ENCODE measurements at places on chromosomes 5 and 9. TPM values are rescaled to one million over a fixed set of nuclear protein-coding genes. Genes with fewer than 3 reads are reported as not detected.

SHROOM1 gene
- total RNA-seq: 0.89 TPM

DNA sequence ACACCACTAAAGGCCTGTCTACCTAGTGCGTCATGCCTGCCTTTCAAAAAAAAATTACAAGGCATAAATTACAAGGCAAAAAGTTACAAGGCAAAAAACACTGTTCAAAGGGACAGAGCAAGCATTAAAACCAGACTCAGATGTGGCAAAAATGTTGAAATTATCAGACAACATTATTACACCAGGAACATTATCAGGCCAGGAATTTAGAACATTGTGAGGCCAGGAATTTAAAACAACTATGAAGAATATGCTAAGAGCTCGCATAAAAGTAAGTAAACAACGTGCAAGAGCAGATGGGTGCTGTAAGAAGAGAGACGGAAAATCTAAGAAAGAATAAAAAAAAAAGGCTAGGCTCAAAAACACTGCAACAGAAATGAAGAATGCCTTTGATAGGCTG lies 18.2 kb upstream of the MLANA start:
- no peak for DNase-seq

DNA sequence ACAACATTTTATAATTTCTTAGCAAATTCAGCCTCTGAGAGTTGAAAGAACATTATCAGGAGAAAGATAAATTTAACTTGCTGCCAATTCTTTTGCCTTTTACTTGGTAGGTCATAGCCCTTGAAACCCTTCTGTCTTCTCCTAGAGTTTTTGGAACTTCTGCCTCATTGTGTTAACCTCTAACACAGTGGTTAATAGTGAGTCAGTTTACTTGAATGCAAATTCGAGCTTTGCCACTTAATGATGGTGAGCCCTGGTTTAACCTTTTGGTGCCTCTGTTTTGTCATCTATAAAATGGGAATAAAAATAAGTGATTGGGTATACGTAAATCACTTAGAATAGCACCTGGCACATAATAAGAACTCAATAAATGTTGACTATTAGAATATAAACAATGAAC lies 1.8 kb upstream of the INIP start:
- DNase-seq: no peak

PLEKHG4B gene
- total RNA-seq: 0.23 TPM

- no peak for DNase-seq
Observed at GRCh38 chr9:82546136-82546535, 516.8 kb downstream of the RASEF start.

- no peak for DNase-seq
Observed at GRCh38 chr5:43616535-43616934, 13.6 kb downstream of the NNT start.

CSF1R gene
- total RNA-seq: 0.41 TPM

- no peak for DNase-seq
Observed at GRCh38 chr5:10577371-10578292, 13.8 kb downstream of the ANKRD33B start.

DNA sequence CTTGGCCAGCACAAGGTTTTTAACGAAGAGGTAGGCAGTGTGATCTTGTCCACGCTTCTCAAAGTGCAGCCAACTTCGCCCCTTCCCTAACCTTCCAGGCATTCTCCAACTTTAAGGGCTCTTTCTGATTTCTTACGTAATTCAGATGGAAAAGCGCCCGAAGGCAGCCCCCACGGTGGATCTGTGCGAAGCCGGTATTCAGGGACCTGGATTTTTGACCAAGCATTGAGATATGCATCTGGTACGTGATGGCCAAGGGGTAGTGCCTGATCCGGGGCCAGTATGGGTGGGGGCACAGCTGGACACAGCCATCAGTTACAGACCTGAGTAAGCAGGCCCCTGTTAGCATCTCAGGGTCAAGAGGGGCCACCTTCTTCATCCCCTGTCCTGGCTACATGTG lies 80.0 kb downstream of the AMBP start:
- DNase-seq: no peak

GRCh38 chr5:137440795-137441194 lies 58.3 kb downstream of the SPOCK1 start:
- no peak for DNase-seq

DNA sequence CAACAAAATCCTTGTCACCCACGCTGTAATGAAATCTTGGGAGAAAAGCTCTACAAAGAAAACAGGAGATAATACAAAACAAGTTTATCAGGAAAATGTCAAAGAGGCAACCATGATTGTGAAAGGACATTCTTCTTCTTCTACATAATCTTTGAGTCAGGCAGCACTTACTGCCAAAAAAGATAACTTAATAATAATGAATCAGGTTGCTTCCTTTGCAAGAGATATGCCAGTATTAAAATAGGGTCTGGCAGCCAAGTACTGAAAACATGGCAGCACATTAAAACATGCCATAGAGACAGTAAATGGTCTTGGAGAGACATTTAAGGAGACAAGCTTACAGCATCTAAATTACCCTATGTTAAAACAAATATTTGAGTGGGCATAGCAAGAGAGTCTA lies 1573.4 kb downstream of the EFNA5 start:
- no peak for DNase-seq
